Stimulated activated CD4-positive, alpha-beta T cell treated with anti-CD3 and anti-CD28 coated beads, Interleukin-4, amount 100 ng/mL, for 4 hours (primary cell): ENCODE measurements at places on chromosomes 2 and 18.

DNA sequence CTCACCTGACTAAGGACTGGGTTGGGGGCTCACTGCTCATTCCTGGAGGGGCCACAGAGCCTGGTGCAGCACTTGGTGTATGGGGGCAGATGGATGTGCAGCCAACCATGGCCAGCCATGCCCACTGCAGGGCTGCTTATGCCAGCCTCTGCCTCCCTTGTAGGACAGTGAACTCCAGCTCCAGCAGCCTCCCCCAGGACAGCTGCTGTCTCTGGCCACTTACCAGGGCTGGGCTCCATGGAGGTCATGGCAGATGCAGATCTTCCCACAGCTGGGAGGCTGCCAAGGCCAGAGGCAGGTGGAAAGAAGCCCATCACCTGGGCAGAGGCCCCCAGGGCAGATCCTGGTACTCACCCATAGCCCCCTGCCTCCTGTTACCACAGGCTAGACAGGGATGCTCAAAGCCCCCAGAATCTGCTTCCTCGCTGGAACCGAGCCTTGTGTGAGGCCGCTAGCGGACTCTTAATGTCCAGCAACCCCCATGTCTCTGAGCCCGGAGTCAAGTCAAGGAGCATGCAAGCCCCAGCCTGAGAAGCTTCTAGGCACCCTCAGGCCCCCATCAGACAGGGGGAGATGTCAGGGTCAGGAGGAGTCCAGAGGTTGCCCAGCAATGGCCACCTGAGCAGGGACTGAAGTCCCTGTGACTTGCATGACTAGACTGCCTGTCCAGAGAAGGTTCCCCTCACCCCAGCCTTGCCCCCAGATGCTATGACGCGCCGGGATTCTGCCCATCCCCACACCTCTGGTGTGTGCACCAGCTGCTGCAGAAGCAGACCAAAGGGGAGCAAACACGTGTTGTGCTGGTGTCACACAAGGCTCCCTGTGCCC, 123.6 kb downstream of the TWIST2 start:
- no peak for DNase-seq

DNA sequence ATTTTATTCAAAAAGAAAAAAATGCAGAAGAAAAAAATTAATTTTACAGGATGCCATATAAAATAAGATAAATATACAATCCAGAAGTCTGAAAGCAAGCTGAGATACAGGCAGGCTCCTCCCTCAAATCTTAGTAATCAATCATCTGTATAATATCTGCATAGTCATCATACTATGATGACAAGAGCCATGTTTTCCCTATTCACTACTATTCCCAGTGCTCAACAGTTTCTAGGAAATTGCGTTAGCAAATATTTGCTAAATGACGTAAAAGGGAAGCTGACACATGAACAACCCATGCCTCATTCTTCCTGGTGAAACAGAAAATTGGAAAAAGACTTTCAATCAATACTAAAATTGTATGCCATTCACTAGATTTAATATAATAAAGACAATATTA, 793.2 kb downstream of the SUCLG1 start:
- DNase-seq, result no peak

GRCh38 chr2:211709389-211709788, 829.2 kb downstream of the ERBB4 start:
- DNase-seq, result no peak

GRCh38 chr2:231709636-231709980, 1.3 kb downstream of the PTMA start:
- no peak for DNase-seq

DNA sequence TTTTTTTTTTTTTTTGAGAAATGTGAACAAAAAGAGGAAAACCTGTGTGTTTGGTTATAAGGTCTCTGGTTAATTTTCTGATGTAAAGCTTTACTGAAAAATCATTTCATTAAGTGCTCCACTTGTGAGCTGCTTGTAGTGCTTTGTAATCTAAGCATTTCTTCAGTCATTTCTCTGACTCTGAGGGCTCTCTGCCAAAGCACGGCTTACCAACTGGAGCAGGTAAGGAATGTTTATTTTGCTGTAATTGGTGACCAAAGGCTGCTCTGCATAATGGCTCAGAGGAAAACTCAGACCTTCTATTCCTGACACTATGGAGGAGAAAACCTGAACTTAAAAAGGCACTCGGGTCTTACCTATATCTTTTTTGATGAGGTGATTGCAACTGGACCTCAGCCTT, 848.8 kb downstream of the MBD2 start:
- no peak for DNase-seq

GRCh38 chr2:122329278-122329677, 573.8 kb downstream of the TSN start:
- DNase-seq, result no peak

DNA sequence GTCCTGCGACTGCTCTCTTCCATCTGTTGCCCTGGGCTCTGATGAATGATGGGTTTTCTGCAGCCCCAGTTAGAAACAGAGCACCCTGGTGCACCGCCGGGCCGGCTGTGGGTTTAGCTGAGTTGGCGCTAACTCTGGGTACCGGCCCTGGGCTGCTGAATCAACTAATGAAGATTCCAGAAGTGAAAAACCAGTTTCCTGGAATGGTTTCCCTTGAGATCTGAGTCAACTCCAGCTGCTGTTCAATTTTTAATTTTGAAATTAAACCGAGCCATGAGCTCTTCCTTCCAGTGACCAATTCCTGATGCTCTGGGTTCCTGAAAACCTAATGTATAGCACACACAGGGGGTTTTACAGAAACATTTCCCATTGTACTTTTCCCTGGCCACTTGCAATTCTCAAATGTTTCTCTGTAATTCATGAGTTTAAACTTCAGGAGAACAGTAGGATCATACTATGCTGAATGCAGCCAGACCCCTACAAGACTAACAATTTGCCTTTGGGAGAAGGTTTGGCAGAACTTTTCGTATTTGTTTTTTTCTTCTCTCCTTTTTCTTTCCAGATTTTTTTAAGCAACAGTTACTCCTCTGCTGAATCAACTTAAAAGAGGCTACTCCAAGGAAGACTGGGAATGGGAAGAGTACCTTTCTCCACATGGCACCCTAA, 5.5 kb downstream of the COL6A3 start:
- no peak for DNase-seq

GRCh38 chr2:230899786-230900185, 25.3 kb downstream of the GPR55 start:
- DNase-seq, result no peak

DNA sequence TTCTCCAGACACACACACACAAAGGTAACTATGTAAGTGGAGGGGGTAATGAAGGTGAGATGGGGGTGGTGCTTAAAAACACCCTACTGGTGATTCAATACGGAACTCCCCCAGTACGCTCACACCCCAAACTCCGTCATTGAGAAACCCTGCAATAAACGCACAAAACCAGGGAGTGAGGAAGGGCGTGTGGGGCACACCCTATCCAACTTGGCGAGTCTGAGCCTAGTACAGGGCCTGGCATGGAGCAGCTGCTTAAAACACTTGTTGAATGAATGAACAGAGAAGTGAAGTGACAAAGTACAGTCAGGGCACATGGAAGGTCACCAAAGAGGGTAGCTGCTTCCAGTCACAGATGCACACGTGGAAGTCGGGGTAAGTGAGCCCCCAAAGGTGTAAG, 146.8 kb upstream of the SMAD2 start:
- no peak for DNase-seq

DNA sequence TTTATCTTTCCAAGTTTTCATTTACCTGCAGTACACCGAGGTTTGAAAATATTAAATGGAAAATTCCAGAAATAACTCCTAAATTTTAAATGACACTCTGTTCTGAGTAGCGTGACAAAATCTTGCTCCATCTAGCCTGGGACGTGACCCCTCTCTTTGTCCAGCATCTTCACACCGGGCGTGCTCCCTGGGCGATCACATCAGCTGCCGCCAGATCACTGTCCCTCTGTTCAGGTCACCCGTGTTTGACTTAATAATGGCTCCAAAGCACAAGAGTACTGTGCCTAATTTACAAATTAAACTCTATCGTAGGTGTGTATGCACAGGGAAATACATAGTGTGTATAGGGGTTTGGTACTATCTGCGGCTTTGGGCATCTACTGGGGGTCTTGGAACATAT, 6.1 kb upstream of the TMEM185B start:
- no peak for DNase-seq

- no peak for DNase-seq
Measured at GRCh38 chr18:36850527-36851201, 21.7 kb downstream of the KIAA1328 start.

- no peak for DNase-seq
Measured at GRCh38 chr2:111194835-111195621, 74.3 kb downstream of the BCL2L11 start.

DNA sequence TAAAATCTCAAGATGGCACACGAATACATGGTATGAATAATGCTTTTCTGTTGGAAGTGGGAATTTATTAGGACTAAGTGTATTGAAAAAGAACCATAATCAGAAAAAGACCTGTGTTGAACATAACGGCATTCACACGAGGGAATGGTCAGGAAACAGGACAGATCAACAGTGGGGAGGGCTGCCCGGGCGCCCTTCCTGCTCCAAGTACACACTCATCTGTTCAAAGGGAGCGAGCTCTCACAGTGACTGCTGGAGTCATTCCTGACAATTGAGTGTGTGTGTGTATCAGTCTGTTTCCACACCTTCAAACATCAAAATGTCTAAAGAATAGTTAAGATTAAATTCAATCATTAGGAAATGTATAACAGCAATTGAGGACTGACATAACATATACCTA, 167.2 kb downstream of the HDAC4 start:
- DNase-seq, result no peak

DNA sequence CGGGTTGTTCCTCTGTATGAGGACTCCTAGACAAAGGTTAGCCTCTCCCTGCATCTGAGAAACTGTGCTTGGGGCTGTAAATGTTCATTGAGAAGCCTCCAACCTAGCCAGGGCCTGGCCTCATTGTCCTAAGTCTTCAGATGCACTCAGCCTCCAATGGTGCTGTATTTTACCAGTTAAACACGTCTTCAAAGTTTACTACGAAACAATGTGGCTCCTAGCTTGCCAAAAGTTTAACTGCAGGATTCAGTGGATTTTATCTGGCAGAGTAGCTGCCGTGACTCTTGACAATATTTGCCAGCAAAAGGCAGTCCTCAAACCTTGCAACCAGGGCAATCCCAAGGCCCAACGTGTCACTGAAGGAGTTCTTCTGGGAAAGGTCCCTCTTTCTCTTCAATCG, 1.1 kb downstream of the PID1 start:
- no peak for DNase-seq

DNA sequence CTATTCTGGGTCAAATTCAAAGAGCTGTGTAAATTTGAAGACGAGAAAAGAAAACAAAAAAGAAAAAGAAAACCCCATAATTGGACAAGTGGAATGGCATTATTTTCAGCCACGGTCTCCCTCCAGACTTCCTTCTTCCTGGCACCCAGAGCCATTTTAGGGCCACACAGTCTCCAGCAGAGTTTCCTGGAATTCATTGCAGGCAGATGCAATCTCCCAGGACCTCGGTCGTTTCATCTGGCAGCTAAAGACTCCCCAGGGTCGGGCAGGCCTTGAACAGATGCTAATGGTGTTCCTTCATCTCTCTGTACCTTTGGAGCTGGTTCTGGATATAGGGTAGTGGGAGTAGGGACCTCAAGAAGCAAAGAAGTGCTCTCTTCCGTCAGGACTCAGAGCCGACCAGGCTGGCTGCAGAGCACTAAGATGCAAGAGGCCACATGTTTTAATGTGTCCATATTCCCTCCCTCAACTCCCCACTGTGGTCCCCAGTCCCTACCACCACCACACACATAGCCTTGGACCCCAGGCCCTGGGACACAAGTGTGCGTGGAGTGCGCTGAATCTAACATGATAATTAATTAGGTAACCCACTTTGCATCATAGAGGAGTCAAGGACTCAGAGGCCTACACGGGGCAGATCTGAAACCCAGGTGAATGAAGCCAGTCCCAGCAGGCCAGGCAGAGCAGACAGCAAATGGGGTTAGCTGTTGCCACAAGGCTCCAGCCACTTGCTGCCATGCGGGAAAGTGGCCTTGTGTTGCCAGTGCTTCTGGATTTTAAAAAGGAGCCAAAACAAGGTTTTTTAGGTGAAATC, 109.3 kb upstream of the ATL2 start:
- DNase-seq, result no peak
